CD4-positive, alpha-beta T cell treated with Interleukin-6 at 100 ng/mL for 8 hours (primary cell): ENCODE measurements at places on chromosomes 5 and 9.

GRCh38 chr5:72107901-72108201 lies 576 bp downstream of the MAP1B start:
- no peak for DNase-seq

DNA sequence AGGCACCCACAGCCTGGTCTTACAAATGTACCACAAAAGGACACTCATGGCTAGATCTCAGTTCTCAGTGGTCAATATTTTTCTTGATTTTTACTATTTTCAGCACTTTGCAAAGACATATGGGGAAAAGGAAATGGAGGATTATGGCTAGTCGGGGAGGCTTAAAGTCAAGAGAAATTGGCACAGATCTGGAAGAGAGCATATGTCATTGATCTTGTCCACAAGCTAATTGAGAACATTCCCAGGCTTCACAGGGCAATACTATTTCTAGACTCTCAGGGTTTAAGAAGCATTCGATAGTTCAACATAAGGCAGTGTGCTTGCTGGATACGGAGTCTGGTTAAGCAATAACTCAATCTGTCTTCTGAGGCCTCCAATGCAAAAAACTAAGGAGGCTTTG lies 285.8 kb downstream of the ZNF608 start:
- no peak for DNase-seq

GRCh38 chr5:115465431-115465830 lies 79.1 kb downstream of the FEM1C start:
- DNase-seq, result no peak

DNA sequence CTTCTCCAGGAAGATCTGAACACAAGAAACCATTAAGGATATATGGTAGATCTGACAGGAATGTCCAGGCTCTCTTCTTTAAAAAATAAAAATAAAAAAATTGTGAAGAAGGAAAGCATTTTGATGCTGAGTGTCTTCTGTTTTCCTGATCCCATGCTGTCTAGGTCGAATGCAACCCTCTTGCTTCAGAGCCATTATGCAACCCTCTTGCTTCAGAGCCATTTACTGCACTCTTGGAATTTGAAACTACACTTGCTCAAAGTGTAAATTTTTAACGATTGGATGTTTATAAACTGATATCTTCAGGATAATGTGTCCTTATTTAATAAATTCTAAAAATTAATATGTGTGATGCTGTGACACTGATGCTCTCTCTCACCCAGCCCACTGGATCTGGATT lies 505.1 kb downstream of the DNAH5 start:
- DNase-seq, result no peak

GRCh38 chr9:32431196-32431595 lies 46.8 kb downstream of the ACO1 start:
- no peak for DNase-seq
